ENCODE measurements at places on chromosomes 1 and 21.
A peak's percentile ranks its signal among the peaks of the same experiment; 100 is the strongest.

GRCh38 chr1:153444078-153444477 is 16.4 kb downstream of the S100A7 start:
- no peak for DNase-seq

DNA sequence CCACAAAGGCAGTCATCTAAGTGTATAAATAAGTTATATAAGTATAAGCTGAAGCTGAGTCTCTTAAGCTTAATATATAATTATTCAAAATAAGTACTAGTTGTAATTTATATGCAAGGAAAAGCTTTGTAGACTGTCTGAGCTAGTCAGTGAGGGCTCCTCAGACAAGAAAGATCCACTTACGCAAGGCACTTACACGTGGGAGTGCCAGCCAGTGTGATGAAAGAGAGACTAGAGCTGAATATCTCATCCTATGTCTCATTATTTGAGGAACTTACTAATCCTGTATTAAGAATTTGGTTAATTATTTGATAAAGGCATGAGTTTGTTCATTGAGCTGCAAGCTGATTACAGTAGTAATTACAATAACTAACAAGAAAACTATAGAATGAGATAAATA is 146.9 kb downstream of the PDE4B start:
- DNase-seq = no peak

DNA sequence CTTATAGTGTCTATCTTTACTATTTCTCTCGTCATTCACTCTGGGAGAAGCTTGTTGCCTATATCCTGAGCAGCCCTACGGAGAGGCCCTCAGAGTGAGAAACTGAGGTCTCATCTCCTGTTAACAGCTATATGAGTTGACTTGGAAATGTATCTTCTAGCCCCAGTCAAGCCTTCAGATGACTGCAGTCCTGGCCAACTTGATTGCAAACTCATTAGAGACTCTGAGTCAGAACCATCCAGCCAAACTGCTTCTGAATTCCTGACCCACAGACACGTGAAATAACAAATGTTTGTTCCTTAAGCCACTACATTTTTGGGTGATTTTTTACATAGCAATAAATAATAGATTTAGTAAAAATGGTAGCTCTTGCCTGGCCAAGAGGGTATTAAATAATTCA is 3.9 kb upstream of the ZBED6 start:
- DNase-seq = no peak

GRCh38 chr1:154714638-154715037 is 106.7 kb upstream of the ADAR start:
- peak; percentile 12 for DNase-seq

GRCh38 chr1:114094363-114094634 is 59.4 kb downstream of the SYT6 start:
- DNase-seq = no peak

GRCh38 chr1:43068911-43069310 is 103.2 kb downstream of the EBNA1BP2 start:
- no peak for DNase-seq

- no peak for DNase-seq
These were observed 95.3 kb downstream of the HIVEP3 start for GRCh38 chr1:41823471-41823870.

DNA sequence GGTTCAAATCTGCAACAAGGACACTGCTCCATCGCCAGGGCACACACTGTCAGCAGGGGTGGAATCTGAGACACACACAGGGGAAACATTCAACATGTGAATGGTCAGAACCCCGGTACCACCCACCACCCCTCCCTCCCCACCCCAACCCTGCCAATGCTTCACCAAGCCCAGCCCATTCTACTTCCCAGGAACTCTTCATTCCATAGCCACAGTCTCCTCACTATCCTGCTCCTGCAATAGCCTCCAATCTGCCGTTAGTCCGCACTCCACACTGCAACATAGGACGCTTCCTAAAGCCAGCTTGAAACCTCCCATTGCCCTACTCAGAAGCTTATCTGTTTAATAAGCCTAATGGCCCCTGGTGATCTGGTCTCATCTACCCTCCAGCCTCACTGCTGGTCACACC is 7.5 kb upstream of the RAB3B start:
- DNase-seq = no peak

DNA sequence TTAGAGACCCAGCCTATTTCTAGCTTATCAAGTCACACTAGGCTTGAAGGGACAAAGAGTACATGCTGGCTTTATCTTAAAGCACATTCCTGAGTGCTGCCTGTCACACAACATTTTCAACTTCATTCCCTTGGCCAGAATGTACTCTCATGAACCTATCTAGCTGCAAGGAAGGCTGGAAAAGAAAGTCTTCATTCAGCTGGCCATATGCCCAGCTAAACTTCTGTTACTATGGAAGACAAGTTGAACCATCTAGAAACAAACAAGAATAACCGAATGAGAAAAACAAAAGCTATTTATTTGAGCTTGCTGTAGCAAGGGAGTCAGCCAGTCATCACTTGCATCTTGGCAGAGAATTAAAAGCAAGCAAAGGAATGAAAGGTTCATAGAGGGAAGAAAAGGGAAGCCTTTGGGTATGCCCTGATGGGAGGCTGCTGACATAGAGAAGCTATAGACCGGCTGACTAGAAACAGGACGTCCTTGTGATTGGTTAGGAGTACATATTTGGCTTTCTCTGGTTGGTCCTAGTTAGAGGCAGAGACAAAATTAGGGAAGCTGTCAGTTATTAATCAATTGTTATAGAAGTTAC is 108.4 kb downstream of the NEK7 start:
- DNase-seq = no peak

DNA sequence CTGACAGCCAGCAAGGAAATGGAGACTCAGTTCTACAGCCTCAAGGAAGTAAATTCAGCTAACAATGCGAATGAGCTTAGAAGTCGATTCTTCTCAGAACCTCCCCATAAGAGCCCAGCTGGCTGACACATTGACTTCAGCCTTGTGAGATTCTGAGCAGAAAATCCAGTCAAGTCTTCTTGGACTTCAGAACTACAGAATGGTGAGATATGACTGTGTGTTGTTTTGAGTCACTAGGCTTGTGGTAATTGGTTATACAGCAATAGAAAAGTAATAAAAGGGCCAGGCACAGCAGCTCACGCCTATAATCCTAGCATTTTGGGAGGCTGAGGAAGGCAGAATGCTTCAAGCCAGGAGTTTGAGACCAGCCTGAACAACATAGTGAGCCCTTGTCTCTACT is 161.8 kb upstream of the IVNS1ABP start:
- DNase-seq = no peak

DNA sequence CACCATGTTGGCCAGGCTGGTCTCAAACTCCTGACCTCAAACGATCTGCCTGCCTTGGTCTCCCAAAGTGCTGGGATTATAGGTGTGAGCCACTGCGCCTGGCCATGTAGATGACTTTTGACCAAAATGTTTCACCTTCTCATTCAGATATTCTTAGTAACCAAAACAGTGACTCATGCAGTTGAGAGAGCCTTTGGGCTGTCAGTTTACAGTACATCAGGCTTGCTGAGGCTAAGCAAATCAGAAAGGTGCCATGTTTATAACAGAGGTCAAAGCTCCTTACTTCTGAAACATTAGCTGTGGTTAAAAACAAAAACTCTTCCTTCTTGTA is 21.0 kb downstream of the CNIH4 start:
- no peak for DNase-seq

DNA sequence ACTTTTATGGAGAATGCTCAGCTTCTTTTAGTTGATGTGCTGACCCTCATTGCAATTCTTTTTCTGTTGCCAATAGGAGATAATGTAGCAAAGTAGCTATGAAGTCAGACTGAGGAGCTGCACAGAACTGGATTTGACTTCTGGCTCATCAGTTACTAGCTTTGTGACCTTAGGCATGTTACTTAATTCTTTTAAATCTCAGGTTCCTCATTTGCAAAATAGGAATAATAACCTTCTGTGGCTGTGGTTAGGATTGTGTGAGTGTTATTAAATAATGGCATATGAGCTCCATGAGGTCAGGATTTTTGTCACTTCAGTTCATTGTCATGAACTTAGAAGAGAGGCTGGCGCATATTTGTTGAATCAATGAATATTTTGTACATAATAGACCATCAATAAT is 237.6 kb upstream of the SGIP1 start:
- DNase-seq = no peak

- no peak for DNase-seq
These were observed 49.2 kb upstream of the ATP5PO start for GRCh38 chr21:33964706-33965325.

- DNase-seq = no peak
These were observed 93.9 kb upstream of the KCNA3 start for GRCh38 chr1:110768605-110769004.

GRCh38 chr1:201756406-201756805 is 72.6 kb upstream of the IPO9 start:
- DNase-seq = no peak

- no peak for DNase-seq
These were observed 403.0 kb upstream of the USP24 start for GRCh38 chr1:55618199-55618598.

DNA sequence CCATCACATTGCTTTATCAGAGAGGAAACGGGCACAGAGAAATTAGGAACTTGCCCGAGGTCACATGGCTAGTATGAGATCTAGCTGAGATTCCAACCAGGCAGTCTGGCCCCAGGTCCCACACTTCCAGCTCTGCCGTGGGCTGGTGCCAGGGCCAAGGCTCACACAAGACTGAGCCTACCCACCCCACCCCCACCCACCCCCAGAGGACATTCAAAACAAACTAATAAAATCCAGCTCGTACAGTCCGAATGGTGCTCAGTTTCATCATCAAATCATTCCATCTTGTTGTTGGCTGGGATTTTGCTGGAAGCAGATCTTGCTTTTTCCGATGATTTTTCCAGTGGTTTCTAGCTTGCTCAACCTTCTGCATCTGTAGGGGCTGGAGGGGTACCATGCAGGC is 27.9 kb downstream of the MATN1 start:
- DNase-seq = no peak

GRCh38 chr21:39103689-39104088 is 79.6 kb downstream of the PSMG1 start:
- DNase-seq = no peak

DNA sequence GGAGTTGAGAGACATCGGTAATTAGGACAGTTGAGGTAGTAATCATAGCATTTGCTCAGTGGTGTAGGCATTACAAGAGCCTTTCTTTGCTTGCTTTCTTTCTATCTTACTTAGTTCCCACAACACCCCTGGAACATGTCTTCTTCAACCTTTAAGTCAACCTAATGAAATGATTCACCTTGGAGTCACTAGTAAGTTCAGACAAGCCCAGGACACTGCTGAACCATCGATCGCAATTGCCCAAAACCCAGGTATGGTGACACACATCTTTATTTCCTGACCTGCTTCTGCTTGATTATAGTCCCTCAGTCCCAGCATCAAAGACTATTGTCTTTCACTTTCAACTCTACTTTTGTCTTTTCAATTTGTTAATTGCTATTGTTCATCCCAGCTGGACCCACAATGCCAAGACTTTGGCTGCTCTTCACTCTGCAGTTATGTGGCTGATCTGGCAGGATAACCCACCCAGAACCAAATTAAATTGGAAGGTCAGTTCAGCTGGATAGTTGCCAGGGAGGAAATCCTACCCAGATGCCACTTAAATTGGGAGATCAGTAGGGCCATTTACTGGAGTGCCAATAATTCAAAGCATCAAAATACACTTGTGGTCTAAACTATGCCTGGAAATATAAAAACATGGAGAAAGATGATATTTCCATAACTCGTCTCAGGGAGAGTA is 272.9 kb downstream of the RWDD3 start:
- no peak for DNase-seq

GRCh38 chr1:202723708-202724107 is 13.5 kb upstream of the SYT2 start:
- no peak for DNase-seq

- DNase-seq = no peak
These were observed 239.5 kb downstream of the RYR2 start for GRCh38 chr1:237281481-237281880.

GRCh38 chr1:9382643-9383491 is 90.2 kb downstream of the SPSB1 start:
- no peak for DNase-seq

DNA sequence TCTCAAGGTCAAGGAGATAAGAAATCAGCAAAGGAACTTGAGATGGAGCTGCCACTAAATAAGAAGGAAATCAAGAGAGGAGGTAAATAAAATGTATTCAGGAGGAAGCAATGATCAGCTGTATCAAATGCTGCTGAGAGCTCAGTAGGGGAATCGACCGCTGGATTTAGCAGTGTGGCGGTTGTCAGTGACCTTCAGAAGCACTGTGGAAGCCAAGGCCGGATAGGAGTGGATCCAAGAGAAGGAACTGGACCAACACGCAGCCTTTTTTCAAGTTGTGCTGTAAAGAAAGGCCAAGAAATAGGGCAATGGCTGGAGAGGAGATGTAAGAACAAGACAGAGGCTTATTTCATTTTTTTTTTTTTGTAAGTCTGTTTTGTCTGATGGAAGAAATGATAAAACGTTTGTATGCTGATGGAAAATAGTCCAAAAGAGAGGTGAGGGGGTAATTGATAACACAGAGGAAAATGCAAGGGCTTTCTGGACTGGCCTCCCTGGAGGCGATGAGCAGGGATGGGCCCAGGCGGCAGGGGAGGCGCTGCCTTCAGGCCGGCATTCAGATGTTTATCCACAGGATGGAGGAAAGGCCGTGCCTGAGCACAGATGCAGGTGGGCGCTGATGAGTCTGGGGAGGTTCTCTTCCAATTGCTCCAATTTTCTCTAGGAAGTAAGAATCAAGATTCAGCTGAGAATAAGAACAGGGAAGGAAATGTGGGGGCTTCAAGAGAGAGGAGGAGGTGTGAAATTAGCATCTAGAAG is 17.5 kb upstream of the FAM43B start:
- DNase-seq = no peak

DNA sequence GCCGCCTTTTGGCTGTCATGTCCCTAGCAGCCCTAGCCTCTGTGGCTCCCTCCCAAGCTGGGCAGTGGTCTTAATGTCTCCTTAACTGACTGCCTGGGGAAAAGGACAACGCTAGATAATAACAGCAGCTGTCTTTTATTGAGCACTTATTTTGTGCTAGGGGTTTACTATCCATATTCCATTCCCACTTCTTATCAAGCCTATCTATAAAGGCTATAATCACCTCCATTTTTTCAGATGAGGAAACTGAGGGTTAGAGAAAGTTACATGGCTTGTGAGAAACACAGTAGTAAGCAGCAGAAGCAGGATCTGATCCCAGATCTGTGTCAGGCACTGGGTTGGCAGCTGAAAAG is 6.2 kb downstream of the SH3BGRL3 start:
- DNase-seq = no peak

- DNase-seq = peak; percentile 95
These were observed at the start of gene TAF13 for GRCh38 chr1:109075531-109076490. Gene TAF13, minus strand, starts transcription at chr1:109076003. Its CDS starts 56 bp downstream, at chr1:109075947.

GRCh38 chr1:152965853-152966252 is 4.6 kb upstream of the SPRR4 start:
- no peak for DNase-seq

- no peak for DNase-seq
These were observed 24.1 kb upstream of the NPHP4 start for GRCh38 chr1:6016191-6016865.
